Myocyte (in vitro differentiated cells): ENCODE measurements at places on chromosomes 12 and 14.
A peak's percentile ranks its signal among the peaks of the same experiment; 100 is the strongest.

GRCh38 chr12:40224439-40225291, at the start of gene LRRK2:
Gene LRRK2, plus strand, starts transcription at chr12:40224997. Its CDS starts 135 bp downstream, at chr12:40225132.
- peak; percentile 75 for DNase-seq

GRCh38 chr14:73242357-73242901, 5.1 kb downstream of the PAPLN start:
- peak; percentile 33 for DNase-seq

- no peak for DNase-seq
Observed at GRCh38 chr12:54027442-54027786, 826 bp upstream of the HOXC6 start.

GRCh38 chr12:108310489-108310888, 28.6 kb downstream of the CMKLR1 start:
- no peak for DNase-seq
